Astrocyte (in vitro differentiated cells and primary cell): ENCODE measurements at places on chromosomes 12 and 14.

DNA sequence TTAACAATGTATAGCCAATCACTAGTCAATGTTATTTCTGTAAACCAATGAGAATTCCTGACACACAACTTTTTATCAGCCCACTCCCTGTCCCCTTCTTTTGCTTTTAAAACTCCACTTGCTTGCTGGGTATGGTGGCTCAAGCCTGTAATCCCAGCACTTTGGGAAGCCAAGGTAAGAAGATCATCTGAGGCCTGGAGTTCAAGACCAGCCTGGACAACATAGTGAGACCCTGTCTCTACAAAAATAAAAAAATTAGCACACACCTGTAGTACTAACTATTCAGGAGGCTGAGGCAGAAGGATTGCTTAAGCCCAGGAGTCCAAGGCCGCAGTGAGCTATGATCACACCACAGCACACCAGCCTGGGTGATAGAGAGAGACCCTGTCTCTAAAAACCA, 87.8 kb downstream of the PAPLN start:
- DNase-seq, result no peak

- no peak for DNase-seq
Observed at GRCh38 chr12:125129591-125130255, 64.5 kb downstream of the AACS start.

DNA sequence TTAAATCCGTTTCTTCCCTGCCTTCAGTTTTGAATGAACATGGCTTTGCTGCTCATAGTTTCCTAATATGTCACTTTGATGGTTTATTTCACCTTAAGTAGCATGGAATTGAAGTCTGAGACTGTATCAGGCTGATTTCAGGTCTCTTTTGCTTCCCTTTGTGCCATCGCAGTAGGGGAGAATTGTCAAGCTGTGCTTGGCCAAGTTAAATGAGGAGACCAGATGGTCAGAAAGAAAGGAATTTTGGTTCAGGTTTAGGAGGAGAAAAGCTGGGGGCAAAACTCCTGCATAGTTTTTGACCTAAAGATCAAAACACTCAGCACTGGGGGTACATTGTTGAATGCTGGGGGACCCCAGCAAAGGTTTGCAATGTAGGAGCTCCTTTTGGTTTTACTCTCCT, 398.4 kb downstream of the NUAK1 start:
- DNase-seq, result no peak

DNA sequence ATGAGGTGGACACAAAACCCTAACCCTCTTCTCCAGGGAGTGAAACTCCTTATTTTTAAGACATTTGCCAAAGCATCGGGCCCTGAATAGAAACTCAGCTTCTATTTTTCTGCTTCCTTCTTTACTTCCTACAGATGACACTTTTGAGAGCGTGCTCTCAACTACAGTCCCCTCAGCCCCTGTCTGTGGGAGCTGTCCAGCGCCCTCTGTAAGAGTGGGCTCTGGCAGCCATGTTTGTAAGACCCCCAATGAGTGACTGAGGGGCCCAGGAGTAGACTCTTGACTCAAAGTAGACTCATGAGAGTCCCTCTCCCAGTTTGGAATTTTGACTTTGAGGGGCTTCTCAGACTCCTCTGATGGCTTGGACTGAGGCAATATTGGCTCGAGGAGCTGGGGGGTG, 25.5 kb upstream of the BATF start:
- no peak for DNase-seq

DNA sequence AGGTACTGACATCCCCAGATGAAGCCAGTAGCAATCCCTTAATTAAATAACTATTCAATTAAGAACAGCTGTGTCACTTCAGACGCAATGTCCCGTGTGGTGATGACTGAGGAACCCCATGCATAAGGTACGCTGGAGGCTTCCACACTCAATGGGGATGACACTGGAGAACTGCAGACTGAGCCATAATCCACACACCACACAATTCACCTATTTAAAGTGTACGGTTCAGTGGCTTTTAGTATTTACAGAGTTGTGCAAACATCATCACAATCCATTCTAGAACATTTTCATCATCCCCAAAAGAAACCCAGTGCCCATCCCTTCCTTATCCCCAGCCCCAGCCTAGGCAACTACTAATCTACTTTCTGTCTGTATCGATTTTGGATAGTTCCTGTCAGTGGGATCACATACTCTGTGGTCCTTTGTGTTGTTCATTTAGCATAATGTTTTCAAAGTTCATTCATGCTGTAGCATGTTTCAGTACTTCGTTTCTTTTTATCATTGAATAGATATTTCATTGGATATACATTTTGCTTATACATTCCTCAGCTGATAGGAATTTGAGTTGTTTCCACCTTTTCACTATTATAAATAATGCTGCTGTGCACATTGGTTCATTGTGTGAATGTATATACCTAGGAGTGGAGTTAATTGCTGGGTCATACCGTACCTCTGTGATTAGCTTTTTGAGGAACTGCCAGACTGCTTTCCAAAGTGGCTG, 61.1 kb downstream of the NINJ2 start:
- no peak for DNase-seq

GRCh38 chr14:50371546-50371945, 25.1 kb downstream of the CDKL1 start:
- no peak for DNase-seq

DNA sequence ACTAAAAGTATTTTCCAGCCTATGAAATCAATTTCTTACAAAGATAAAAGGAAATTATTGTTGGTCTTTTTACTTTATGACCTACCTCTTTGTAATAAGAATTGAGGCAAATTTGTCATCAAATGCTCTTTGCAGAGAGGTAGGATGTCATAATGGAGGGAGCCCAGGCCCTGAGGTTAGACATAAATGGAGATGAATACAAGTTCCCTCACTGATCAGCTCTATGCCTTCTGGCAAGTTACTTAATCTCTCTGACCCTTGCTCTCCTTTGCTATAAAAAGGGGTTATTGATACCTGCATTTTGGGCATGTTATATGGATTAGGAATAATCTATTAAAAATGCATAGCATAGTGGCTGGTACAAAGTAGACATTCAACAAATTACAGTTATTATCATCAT, 146.9 kb upstream of the KRR1 start:
- no peak for DNase-seq

GRCh38 chr14:21300892-21301291, 21.0 kb downstream of the RPGRIP1 start:
- no peak for DNase-seq

- DNase-seq, result no peak
Observed at GRCh38 chr14:104826861-104827176, 25.9 kb downstream of the ZBTB42 start.

- peak; percentile 22 for DNase-seq
Observed at GRCh38 chr12:89571491-89572195, 45.8 kb upstream of the POC1B start.

GRCh38 chr14:45949479-45949878, 696.5 kb upstream of the MIS18BP1 start:
- no peak for DNase-seq

DNA sequence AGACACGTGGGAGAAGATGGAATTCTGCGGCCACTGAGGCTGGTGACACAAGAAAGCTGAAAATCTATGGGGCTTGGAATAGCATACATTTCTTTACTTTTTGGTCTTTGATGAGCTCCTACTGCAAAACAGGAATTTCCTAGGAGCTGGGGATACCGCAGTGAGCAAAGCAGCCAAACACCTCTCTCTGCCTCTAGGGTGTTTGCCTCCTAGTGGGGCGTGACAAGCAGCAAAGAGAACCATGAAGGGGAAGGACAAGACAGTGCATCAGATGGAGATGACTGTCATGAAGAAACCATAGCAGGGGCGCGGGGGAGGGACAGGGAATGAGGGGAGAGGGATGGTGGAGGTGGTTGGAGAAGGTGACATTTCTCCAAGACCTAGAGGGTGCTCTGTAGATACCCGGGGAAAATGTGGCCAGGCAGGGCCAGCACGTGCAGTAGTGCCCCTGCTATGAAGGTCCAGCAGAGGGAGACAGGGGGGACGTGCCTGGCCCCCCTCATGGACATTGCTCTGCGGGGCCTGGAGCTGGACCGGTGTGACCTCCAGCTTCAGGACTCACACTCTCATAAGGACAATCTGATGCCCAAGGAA, 58.6 kb downstream of the SERPINA3 start:
- no peak for DNase-seq

DNA sequence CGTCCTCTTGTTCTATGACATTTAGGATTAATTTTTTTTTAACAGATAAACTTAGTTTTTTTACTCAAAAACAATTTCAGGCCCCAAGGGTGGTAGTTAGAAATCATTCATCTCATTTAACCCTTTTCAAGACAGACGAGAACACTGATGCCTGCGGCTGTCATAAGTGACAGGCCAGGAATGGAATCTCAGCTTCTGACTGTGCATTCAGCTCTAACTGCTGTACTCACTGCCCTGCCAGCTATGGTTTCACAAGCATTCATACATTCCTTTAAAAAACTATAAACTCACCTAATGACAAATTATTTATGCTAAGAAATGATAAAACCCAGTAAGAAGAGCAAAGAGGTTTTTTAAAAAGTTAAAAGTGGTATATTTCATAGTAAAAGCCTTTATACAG, 8.8 kb downstream of the DENND5B start:
- peak; percentile 61 for DNase-seq

DNA sequence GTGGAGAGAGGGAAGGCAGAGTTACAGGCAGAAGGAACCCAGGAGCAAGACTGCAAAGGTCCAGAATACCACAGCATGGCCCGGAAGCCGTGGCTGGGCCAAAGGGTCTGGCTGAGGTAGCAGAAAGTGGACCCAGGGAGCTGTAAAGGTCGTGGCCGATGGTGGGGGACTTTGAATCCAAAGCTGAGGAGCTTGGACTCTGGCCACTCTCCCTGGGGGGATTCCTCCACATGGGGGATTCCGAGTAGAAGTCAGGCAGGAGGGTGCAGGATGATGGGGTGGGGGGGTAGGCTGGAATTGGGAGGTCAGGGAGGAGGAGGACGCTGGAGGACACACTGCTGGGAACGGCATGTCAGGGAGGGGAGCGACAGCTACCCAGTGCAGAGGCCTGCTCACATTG, 125.2 kb downstream of the GCH1 start:
- DNase-seq, result no peak

DNA sequence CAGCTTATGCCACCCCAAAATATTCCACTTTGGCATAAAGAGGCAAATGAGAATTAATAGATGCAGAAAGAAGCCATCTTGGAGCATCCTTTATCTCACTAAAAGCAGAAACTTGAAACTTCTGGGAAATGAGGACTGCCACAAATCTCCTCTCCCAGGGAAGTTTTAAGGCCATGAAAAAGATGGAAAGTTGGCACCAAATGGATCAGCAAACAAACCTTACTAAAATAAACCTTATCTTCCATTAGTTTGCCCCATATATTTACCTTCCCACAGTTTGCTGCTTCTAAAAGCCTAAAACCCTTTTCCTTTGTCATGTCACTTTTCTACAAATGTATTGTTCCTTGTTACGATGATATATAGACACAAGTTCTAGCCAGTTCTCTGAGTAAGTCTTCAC, 340.0 kb upstream of the USP15 start:
- DNase-seq, result no peak

- no peak for DNase-seq
Observed at GRCh38 chr12:131021154-131021541, 67.4 kb downstream of the ADGRD1 start.

DNA sequence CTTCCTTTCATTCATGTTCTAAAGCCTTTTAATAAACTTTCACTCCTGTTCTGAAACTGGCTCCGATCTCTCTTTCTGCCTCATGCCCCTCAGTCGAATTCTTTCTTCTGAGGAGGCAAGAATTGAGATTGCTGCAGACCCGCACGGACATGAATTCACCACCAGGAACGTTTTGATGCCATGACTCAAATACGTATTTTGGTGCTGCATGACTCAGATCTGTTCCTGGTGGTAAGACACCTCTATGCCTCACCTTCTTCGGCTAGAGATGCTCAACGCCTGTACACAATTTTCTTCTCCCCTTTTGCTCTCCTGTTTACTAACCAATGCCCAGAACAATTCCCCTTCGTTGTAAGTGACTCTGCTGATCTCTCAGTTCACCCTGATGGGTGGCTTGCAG, 52.0 kb upstream of the RIMBP2 start:
- no peak for DNase-seq

DNA sequence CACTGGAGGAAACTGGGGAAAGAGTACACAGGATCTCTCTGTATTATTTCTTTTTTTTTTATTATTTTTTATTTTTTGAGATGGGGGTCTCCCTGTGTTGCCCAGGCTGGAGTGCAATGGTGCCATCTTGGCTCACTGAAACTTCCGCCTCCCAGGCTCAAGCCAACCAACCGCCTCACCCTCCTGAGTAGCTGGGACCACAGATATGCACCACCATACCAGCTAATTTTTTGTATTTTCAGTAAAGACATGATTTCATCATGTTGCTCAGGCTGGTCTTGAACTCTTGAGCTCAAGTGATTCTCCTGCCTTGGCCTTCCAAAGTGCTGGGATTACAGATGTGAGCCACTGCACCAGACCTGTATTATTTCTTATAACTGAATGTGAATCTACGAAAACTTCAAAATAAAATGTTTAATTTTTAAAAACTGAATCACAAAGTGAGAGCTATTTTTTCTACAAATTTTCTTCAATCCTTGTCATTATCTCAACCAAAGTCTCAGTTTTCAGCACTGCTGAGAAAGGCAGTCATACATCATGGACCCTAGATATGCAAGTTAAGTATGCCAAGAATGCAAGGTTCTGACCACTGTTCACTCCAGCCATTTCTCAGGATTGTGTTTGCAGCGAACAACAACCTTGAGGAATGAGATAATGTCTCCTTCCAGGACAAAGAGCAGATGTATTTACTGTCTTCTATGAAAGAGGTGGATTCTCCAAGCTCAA, 2.4 kb downstream of the EAPP start:
- DNase-seq, result peak; percentile 94

GRCh38 chr12:95116773-95117172, 43.4 kb upstream of the NR2C1 start:
- DNase-seq, result no peak

DNA sequence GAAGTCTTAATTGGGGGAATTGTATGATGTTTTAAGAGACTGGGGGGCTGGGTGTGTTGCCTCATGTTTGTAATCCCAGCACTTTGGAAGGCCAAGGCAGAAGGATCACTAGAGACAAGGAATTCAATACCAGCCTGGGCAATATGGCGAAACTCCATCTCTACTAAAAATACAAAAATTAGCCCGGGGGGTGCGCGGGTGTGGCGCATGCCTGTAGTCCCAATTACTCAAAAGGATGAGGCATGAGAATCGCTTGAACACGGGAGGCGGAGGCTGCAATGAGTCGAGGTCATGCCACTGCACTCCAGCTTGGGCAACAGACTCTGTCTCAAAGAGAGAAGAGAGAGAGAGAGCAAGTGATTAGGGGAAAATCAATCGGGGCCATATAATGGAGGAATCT, 600.5 kb downstream of the SLC16A7 start:
- no peak for DNase-seq
